ENCODE measurements at places on chromosomes 11 and 22.

DNA sequence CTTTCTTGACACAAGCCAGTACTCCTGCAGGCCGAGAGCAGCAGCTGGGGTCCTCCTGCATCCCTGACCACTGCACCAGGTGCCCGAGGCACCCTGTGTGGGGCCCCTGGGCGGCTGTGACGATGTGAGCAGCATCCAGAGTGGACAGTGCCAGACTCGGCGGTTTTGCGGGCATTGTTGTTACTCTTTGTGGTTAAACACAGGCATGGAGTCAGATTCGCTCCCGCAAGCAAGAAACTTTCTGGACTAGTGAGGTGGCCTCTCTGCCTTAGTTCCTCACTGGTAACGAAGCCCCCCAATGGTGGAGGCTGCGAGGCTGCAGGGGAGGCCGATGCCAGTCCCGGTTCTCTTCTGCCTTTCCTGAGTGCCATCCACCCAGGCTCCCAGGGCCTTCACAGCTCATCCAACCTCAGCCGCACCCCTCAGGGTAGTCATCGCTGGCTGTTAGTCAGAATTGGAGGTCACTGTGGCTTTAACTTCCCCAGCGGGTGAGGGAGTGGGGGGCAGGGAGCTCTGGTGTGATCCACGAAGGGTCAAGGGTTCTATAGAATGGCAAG, 3.7 kb upstream of the CLDN5 start:
- H3K36me3 ChIP-seq = no peaks in the 10 kb centered on the region
- no peak overlapping the region for H3K4me3 ChIP-seq
- peaks cover 26% of the 10 kb centered on the region for H3K27me3 ChIP-seq
- no peak overlapping the region for H3K27ac ChIP-seq
- peaks cover 32% of the 10 kb centered on the region for H3K4me1 ChIP-seq

DNA sequence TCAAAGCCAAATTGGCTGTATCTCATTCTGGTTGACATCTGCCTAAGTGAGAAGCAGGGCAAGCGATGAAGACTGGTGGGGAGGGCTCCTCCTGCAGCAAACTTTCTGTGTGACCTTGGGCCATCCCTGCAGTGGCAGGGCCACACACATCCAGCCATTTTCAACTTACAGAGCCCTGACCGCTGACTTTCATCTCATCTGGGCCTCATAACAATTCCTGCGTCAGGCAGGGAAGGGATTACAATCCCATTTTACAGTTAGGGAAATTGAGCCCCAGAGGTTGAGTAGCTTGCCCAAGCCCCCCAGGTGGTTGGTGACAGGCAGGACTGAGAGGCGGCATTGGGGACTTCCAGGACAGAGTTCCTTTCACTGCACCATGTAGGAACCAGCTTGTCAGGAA, 21.9 kb downstream of the TPBGL start:
- H3K4me3 ChIP-seq = no peak overlapping the region
- H3K27ac ChIP-seq = no peak overlapping the region
- peaks cover 22% of the 10 kb centered on the region for H3K36me3 ChIP-seq
- DNase-seq = no peak
- peaks cover 11% of the 10 kb centered on the region for H3K4me1 ChIP-seq

GRCh38 chr11:32088117-32088941, 2.5 kb upstream of the RCN1 start:
- peaks cover 32% of the 10 kb centered on the region for H3K4me1 ChIP-seq
- H3K27me3 ChIP-seq = no peaks in the 10 kb centered on the region
- no peak overlapping the region for H3K4me3 ChIP-seq
- DNase-seq = no peak

GRCh38 chr11:20102397-20102796, 57.9 kb downstream of the DBX1 start:
- H3K36me3 ChIP-seq = peaks cover 51% of the 10 kb centered on the region
- H3K4me1 ChIP-seq = no peaks in the 10 kb centered on the region
- no peak for DNase-seq
- no peak overlapping the region for H3K4me3 ChIP-seq
- no peaks in the 10 kb centered on the region for H3K27me3 ChIP-seq
- no peak overlapping the region for H3K27ac ChIP-seq

DNA sequence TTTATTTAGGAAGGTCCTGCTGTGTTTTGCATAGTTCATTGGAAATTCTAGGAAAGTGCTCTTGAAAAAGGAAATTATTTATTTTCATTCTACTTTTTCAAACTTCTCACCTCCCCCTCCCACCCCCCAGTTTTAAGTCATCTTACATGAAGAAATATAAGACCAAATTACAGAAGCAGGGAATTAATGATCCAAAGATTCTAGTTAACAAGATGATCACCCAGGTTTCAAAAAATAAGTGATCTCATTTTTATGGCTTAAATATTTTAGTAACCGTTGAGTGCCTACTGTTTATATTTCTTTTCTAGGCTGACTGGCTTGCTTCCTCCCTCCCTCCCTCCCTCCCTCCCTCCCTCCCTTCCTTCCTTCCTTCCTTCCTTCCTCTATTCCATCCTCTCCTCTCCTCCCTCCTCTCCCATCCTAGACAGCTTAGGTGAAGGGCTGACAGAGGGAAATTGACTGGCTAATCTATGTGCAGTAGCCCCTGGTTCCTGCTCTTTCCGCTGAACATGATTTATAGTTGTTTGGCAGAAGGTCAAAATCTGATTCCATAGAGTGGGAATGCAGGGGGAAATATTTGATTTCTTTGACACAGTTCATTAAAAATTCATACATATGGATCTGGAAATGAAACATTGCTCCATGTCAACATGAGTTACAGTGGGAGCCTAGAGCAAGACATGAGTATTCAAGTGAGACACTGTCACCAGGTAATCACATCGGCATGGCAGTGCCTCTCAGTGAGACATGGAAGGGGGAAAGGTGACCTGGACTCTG, 123.4 kb downstream of the COMMD9 start:
- peaks cover 10% of the 10 kb centered on the region for H3K4me1 ChIP-seq
- H3K4me3 ChIP-seq = no peak overlapping the region
- no peak for DNase-seq
- no peaks in the 10 kb centered on the region for H3K36me3 ChIP-seq
- H3K27me3 ChIP-seq = no peaks in the 10 kb centered on the region

DNA sequence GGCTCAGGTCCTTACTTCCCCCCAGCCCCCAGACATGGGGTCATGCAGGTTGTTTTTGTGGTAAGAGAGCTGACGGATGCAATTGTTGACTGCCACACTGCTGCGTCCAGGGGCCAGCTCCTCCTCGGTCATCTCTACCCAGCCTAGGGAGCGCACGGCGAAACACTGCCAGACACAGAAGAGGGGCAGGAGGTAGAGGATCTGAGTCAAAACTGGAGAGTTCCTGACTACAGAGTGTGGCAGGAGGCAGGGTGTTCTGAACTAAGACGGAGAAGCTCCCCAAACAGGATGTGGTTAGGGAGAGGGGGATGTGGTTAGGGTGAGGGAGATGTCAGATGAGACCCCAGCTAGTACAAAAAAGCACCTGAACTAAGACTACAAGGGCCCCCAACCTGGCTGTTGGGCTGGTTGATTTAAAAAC, 12.3 kb downstream of the SMPD1 start:
- DNase-seq = no peak
- H3K4me1 ChIP-seq = peaks cover 35% of the 10 kb centered on the region

- peaks cover 27% of the 10 kb centered on the region for H3K36me3 ChIP-seq
- H3K4me1 ChIP-seq = peaks cover 35% of the 10 kb centered on the region
- H3K27me3 ChIP-seq = no peaks in the 10 kb centered on the region
- DNase-seq = no peak
- H3K4me3 ChIP-seq = no peak overlapping the region
Measured at GRCh38 chr11:72820439-72821139, 6.4 kb downstream of the ATG16L2 start.

GRCh38 chr22:17133137-17133536, 12.0 kb upstream of the TMEM121B start:
- H3K27ac ChIP-seq = no peak overlapping the region
- H3K4me3 ChIP-seq = no peak overlapping the region
- H3K4me1 ChIP-seq = peaks cover 11% of the 10 kb centered on the region
- H3K27me3 ChIP-seq = no peaks in the 10 kb centered on the region
- no peak for DNase-seq

DNA sequence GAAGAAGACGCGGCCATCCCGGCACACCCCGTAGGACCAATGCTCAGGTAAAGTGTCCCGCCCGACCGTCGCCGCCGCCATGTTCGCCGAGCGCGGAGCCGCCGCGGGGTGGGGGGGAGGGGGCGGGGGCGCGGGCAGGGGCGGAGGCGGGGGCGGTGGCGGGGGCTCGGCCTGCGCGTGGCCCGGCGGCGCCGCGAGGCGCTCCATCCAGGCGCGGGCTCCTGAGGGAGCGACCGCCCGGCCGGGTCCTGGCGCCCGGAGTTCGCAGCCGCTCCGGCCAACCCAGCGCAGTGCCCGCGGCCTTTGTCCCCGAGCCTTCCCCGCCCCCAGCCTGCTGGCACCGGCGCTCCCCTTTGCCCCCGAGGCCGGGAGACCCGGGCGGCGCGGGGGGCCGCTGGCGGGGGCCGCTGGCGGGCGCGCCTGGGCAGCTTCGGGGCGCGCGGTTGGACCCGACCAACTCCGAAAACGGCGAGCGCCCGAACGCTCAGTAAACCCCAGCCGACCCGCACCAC, at the start of gene PLEKHA7:
Gene PLEKHA7, minus strand, starts transcription at position 94 of the 512 bp plus-strand sequence. Its CDS starts 13 bp downstream, at position 81.
- no peak within 1 kb of the TSS for H3K27ac ChIP-seq
- peaks cover 15% of the 10 kb centered on the region for H3K27me3 ChIP-seq
- no peaks in the 10 kb centered on the region for H3K36me3 ChIP-seq
- H3K4me3 ChIP-seq = peak within 1 kb of the TSS; percentile 57

DNA sequence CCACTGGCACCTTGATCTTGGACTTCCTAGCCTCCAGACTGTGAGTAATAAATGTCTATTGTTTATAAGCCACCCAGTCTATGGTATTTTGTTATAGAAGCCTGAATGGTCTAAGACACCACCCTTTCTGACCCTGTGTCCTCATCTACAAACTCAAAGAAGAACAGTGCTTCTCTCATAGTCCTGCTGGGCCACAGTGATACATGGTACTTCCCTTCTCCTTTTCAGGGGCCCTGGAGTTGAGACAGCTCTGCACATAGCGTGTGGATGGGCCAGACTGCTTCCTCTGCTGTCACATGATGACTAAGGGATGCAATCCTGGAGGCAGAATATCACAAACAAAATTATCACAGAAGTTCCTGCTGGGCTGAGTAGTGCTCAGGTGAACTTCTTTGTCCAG, 5.0 kb downstream of the KCNJ11 start:
- H3K27ac ChIP-seq = no peak overlapping the region
- no peaks in the 10 kb centered on the region for H3K27me3 ChIP-seq
- no peak for DNase-seq
- peaks cover 24% of the 10 kb centered on the region for H3K36me3 ChIP-seq
- no peak overlapping the region for H3K4me3 ChIP-seq
- peaks cover 36% of the 10 kb centered on the region for H3K4me1 ChIP-seq

DNA sequence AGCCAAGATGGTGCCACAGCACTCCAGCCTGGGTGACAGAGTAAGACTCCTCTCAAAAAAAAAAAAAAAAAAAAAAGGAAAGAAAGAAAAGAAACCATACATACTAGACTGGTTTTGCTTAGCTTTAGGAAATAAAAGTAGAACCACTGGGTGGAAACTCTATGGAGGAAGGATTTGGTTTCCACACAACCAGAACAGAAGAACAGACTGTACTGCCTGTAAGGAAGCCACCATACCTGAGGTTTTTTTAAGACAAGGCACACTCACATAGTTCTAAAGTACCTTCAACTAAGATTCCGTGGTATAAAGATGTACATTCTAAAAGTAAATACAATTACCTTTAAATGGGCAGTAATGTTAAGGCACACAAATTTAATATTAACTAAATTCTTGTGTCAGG, 58.6 kb downstream of the NUP98 start:
- H3K4me3 ChIP-seq = no peak overlapping the region
- H3K27ac ChIP-seq = no peak overlapping the region
- no peaks in the 10 kb centered on the region for H3K27me3 ChIP-seq
- H3K36me3 ChIP-seq = peaks cover 45% of the 10 kb centered on the region

- no peaks in the 10 kb centered on the region for H3K36me3 ChIP-seq
- H3K4me3 ChIP-seq = no peak overlapping the region
Measured at GRCh38 chr11:130561441-130561881, 113.0 kb downstream of the ADAMTS15 start.

- peak; percentile 46 for DNase-seq
- H3K4me3 ChIP-seq = no peak overlapping the region
- H3K36me3 ChIP-seq = peaks cover 13% of the 10 kb centered on the region
- H3K27ac ChIP-seq = no peak overlapping the region
Measured at GRCh38 chr11:8063324-8063723, 17.7 kb upstream of the TUB start.

GRCh38 chr11:92154110-92154509, 70.5 kb upstream of the FAT3 start:
- no peak for DNase-seq
- H3K4me1 ChIP-seq = no peaks in the 10 kb centered on the region
- H3K4me3 ChIP-seq = no peak overlapping the region
- H3K27ac ChIP-seq = no peak overlapping the region

DNA sequence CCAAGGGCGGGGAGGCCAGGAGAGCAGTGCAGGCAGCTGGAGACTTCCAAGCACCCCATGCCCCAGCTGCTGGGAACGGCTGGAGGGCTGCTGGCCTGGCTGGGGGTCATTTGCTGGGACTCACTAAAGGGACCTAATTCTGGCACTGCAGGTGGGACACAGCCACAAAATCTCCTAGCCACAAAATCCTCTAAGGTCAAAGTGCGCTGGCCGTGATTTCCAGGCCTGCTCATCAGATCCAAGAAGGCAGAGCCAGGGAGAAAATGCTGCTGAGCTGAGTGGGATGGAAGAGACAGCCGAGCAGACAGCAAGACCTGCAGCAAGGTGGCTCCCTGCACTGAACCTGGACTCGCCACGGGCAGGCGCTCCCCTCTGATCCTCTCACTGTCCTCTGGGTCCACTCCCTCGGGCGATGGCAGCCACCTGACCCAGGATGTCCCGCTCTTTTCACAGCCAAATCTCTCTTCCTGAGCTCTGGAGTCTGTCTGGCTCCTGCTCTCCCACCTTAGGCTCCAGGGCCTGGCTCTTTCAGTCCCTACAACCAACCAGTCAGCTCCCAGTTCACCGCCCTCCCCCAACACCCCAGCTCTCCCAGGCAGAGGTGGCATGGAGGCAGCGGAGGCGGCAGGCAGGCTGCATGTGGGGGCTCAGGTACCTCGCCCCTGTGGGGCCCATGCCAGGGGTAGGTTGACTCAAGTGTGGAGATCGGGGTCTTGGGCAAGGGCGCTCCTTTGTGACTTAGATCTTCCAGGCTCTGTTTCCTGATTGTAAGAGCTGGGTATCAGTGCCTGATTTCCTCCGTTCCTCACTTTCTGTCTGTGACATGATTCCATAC, 14.5 kb downstream of the OVOL1 start:
- peaks cover 19% of the 10 kb centered on the region for H3K27me3 ChIP-seq
- H3K27ac ChIP-seq = no peak overlapping the region
- no peak overlapping the region for H3K4me3 ChIP-seq
- H3K4me1 ChIP-seq = no peaks in the 10 kb centered on the region

- no peaks in the 10 kb centered on the region for H3K27me3 ChIP-seq
- H3K27ac ChIP-seq = no peak overlapping the region
- peak; percentile 81 for DNase-seq
- H3K36me3 ChIP-seq = no peaks in the 10 kb centered on the region
- no peaks in the 10 kb centered on the region for H3K4me1 ChIP-seq
Measured at GRCh38 chr11:8566613-8567210, 27.3 kb downstream of the STK33 start.

DNA sequence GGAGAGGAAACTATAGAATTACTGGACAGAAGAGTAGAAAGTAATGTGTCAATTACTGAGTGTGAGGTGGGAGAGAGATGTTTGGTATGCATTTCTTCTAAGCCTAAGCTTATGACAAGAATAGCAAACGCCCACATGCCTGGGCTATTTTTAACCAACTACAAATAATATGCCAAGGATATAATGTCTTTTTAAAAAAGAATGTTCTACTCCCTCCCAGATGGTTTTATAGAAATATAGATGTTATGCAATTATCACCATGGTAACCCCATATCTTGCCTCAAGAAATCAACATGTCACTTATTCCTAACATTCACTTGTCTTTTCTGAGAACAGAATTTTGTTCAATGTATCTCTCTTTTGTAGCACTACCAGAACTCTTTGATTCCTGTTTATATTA, 996.7 kb upstream of the CHORDC1 start:
- DNase-seq = no peak
- no peak overlapping the region for H3K4me3 ChIP-seq
- no peaks in the 10 kb centered on the region for H3K4me1 ChIP-seq
- H3K27me3 ChIP-seq = no peaks in the 10 kb centered on the region
- H3K36me3 ChIP-seq = no peaks in the 10 kb centered on the region
- H3K27ac ChIP-seq = no peak overlapping the region

Data from spinal cord (tissue), 10 donors.